ENCODE measurements at places on chromosomes 1 and 21.

GRCh38 chr1:167360120-167360519, 139.4 kb downstream of the POU2F1 start:
- no peak for DNase-seq

GRCh38 chr1:2631136-2632050, 1.4 kb downstream of the MMEL1 start:
- DNase-seq = no peak

DNA sequence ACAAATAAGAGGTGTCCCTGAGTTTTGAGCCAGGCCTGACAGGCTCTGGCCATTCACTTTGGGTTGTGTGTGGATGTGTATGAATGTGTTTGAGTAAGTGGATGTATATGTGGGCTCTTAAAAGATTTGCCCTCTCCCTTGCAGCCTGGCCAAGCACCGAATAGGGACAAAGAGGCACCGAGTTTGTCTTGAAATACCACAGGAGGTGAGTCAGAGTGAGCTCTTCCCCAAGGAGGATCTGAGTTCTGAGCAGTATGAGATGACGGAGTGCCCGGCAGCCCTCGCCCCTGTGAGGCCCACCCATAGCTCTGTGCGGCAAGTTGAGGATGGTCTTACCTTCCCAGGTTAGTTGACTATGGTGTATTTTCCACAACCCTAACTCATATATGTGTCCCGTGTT, 19.0 kb downstream of the KDM4A start:
- no peak for DNase-seq

- no peak for DNase-seq
Observed at GRCh38 chr1:31122101-31122735, 56.7 kb upstream of the PUM1 start.

- no peak for DNase-seq
Observed at GRCh38 chr1:59072583-59072947, 224.3 kb upstream of the FGGY start.

DNA sequence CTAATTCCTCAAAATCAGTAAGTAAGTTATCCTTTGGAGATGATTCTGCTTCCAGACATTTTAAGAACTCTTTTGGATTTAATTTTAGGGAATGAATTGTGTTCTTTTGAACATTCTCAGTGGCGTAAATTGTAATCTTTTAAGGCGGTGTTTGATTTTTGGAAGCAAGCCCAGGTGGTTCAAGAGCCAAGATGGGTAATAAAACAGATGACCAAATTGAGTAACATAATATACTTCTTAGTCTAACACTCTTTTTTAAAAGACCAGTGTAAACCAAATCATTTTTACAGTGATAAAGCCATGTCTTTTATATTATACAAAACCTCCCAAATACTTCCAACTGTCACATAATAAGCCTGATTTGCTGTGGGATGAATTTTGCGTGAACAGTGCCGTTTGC, 133.8 kb downstream of the LRRC40 start:
- DNase-seq = no peak

- DNase-seq = no peak
Observed at GRCh38 chr1:241598249-241598648, 41.9 kb downstream of the CHML start.

GRCh38 chr21:35525443-35525842, 476.3 kb upstream of the RUNX1 start:
- no peak for DNase-seq

DNA sequence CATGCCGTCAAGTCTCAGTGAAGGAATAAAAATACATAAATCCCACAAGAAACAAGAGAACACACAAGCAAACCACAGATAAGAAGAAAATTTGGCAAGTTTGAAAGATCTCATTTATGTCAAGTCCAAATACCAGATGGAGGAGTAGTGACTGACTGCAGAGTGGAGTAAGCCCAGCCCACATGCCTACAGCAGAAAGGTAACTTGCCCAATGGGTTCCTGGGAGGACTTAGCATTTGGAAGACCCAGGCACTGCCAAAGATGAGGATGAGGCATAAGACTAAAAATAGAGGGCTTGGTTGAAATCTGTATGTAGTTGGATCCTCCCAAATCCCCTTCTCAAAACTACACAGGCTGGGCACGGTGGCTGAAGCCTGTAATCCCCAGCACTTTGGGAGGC, 70.8 kb downstream of the ZNF648 start:
- DNase-seq = no peak

DNA sequence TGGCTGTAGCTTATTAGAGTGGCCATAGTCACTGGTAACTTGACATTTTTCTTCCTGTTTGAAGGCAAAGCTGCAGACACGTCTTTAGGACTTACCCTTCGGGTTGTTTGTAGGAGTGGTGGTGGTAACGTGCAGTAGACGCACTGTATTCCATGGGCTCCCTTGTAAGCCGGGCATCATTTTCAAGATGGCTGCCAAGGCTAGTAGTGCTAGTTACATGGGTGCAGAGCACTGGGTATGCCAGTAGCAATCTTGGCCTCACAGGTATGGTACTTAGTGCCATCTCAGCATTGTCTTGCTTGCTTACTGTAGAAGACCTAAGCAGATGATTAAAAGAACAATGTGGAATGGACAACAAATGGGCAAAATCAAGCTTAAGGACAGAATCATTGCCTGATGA, 1.9 kb downstream of the YBX1 start:
- DNase-seq = no peak

DNA sequence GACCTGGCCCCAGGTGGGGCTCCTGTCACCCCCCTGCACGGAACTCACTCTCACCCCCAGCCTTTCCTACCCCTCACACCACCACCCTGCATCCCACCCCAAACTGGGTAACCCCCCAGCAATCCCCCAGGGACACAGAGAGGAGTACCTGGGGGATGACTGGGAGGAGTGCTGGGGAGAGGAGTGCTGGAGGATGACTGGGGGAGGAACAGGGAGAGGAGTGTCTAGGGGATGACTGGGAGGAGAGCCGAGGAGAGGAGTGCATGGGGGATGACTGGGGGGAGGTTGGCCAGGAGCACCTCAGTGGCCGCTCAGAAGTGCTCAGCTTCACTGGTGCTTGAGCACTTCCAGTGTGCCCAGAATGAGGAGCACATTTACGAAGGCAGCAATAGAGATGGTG, 59.1 kb downstream of the SIK1 start:
- no peak for DNase-seq

- no peak for DNase-seq
Observed at GRCh38 chr1:207579436-207579799, 65.5 kb upstream of the CR1L start.

- no peak for DNase-seq
Observed at GRCh38 chr1:78483903-78484302, 6.9 kb upstream of the PTGFR start.

GRCh38 chr21:34204481-34205439, 131.4 kb downstream of the MRPS6 start:
- DNase-seq = no peak
